Left colon (tissue), 2 donors: ENCODE measurements at places on chromosomes 1 and 21.

GRCh38 chr1:9990944-9991343 lies 6.1 kb upstream of the RBP7 start:
- no peak for DNase-seq

DNA sequence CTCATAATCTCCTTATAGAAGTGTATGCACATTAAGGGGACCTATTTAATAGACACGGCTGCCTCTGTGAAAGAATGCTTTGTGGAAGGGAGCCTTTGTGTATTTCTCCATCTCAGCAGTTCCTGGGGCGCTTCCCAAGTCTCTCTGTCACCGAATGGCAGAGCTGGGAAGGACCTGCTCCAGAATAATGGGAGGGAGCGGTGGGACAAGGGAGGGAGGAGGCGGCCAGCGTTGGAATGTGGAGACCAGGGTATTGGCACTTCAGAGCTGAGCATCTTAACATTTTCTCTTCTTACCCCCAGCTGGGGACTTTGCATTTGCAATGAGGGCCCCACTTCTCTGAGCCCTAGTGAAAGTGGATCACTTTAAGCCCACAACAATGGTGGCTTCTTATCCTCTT lies 23.9 kb downstream of the CACHD1 start:
- no peak for DNase-seq

DNA sequence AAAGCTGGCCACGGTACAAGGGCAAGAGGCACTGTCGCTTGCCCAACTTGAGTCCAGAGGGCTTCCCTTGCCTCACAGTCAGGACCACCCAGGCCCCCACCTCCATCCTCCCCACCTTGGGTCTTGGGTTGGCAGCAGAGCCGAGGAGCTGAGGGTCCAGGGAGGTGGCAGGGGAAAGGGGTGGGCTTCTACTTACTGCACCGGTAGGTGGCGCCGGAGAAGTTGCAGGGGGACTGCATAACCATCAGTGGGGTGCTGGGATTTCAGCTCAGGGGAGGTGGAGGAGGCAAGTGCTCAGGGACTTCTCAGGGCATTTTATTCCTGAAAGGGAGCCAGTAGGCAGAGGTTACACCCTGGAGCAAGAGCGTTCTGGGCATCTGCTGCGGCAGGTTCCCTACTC lies 44.0 kb downstream of the TRIM62 start:
- no peak for DNase-seq

- DNase-seq: no peak
These were observed 12.3 kb upstream of the TTC39A start for GRCh38 chr1:51342591-51343206.

DNA sequence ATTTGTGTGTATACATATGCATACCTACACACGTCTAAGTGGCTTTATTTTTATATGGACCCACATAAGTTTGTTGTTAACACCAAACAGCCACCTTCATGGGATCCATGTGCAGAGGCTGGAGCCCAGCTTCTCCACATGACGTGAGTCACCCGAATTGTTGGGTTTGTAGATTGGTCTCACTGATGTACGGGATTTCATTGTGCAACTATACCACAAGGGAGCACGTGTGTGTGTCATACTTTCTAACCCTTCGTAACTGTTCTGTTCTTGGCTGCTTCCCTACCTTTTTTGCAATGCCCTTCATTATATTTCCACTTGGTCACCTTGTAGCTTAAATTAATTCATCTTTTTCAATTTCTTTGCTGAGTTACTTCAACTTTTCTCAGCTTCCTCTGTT lies 21.0 kb downstream of the SPRTN start:
- no peak for DNase-seq

GRCh38 chr21:44459712-44460440 lies 4.6 kb downstream of the LRRC3 start:
- DNase-seq: no peak

DNA sequence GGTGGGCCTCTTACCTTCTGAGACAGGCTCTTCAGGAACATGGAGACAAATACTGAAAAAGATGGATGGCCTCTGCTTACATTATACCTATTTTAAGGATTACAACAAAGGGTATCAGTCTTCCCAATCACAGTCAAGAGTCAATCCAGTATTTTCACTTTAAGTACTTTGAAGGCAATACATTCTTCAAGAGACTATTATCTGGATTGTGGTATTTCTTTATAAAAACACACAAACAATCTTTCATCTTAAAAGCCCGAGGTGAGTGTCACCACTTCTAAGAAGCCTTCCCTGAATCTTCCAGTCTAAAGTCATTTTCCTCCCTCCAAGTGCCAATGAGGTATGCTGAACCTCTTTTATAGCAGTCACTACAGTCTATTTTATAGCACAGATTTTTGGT lies 45.3 kb downstream of the WASF2 start:
- no peak for DNase-seq

- no peak for DNase-seq
These were observed 85.6 kb upstream of the ARHGEF16 start for GRCh38 chr1:3368711-3369445.

GRCh38 chr1:207670192-207670591 lies 25.3 kb downstream of the CR1L start:
- DNase-seq: no peak

GRCh38 chr1:26705788-26706311 lies 10.0 kb downstream of the ARID1A start:
- DNase-seq: no peak
